Common myeloid progenitor, CD34-positive (primary cell): ENCODE measurements at places on chromosomes 1 and 21.
A peak's percentile ranks its signal among the peaks of the same experiment; 100 is the strongest.

- DNase-seq: no peak
Observed at GRCh38 chr1:231605149-231606100, 21.2 kb upstream of the DISC1 start.

GRCh38 chr1:212269306-212269705 is 15.9 kb upstream of the PPP2R5A start:
- DNase-seq: no peak

DNA sequence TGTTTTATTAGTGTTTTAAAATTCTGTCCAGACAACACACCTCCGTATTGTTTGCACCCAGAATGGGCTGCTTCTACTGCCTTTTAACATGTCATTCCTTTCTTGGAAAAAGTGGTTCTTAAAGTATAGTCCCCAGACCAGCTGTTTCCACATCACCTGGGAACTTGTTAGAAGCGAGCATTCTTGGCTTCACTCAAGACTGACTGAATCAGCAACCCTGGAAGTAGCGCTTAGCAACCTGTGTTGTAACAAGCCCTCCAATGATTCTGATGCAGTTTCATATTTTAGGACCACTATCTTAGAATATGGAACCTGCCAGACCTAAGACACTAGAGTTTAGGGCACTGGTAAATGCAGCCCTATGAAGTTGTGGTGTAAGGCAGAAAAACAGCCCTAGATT is 6.0 kb upstream of the PPIE start:
- no peak for DNase-seq

GRCh38 chr1:114700036-114700600 is 4.8 kb upstream of the AMPD1 start:
- DNase-seq: no peak

DNA sequence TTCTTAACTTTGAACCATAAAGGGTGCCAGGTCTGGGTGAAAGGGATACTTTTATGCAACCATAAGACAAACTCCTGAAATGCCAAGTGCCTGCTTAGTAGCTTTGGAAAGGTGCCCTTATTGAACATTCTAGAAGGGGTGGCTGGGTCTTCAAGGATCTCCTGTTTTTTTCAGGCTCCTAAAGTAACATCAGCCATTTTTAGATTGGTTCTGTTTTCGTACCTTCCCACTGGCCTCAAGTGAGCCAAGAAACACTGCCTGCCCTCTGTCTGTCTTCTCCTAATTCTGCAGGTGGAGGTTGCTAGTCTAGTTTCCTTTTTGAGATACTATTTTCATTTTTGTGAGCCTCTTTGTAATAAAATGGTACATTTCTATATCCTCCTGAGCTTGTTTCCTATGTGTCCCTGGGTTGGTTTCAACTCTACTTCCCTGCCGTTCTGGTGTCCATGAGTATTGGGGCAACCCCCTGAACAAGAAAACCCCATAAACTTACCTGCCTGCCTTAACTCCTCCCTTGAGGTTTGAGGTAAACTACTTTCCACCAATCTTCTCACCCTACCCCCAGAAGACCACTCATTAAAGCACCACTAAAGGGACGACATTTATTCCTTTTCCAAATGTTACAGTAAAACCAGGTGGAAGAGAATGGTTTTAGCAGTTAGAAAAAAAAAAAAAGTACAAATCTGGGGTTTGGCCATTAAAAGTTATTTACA is 2.6 kb downstream of the MARCKSL1 start:
- DNase-seq: no peak

DNA sequence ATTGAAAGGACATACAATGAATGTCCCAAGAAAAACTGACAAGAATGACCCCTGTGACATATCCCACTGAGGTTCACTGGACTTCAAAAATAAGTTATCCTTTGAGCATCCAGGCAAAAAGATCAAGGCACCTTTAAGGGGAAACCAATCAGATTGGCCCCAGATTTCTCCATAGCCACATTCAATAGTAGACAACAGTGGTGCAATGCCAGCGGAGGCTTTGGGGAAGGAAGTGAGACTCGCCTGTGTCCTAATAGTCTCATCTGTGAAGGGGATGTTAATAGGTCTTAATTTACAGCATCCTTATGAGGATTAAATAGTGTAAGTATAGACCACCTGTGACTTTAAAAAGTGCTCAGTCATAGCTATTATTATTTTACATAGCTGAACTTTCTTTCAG is 21.5 kb downstream of the RPL5 start:
- peak; percentile 58 for DNase-seq

GRCh38 chr1:214277704-214278635 is 3.0 kb upstream of the SMYD2 start:
- DNase-seq: no peak

DNA sequence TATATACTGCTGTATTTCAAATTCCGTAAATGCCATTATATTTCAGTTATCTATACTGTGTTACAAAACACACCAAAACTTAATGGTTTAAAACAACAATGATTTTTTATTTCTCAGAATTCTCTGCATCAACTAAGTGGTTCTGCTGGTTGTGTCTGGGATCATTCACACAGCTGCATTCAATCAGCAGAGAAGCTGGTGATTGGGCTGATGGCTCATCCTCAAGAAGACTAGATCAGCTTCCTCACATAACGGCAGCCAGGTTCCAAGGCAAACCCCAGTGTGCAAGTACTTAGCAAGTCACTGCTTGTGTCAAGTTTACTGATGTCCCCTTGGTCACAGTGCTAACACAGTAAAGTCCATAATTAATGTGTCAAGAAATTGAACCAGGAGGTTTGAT is 86.3 kb upstream of the VANGL1 start:
- DNase-seq: no peak

GRCh38 chr1:92585831-92586230 is 99.1 kb upstream of the GFI1 start:
- DNase-seq: no peak

DNA sequence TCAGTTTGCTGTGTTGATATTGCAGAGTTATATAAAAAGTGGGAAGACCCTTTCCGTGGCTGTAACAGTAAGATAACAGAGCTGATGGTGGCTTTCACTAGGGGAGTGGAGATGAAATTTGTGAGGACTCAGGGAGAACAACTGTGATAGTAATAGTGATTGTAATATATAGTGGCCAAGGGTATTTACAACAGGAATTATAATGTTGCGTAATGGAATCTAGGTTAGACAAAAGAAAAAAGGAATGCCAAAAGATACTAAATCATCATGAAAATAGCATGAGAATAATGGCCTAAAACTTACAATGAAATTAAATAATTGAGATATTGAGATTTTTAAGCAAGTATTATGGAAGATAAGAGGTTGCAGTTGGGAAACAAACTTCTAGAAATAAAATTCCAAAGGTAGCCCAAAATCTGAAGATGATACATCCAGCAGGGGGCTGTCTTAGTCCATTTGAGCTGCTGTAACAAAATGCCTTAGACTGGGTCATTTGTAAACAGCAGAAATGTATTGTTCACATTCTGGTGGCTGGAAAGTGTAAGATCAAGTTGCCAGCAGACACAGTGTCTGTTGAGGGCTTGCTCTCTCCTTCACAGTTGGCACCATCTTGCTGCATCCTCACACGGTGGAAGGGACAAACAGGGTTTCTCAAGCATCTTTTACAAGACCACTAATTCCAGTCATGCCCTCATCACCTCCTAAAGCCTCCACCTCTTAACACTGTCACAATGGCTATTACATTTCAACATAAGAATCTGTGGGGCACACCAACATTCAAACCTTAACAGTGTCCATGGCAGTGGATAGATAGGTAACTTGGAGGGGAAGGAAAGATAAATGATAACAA is 711.2 kb downstream of the MRPL39 start:
- peak; percentile 5 for DNase-seq

DNA sequence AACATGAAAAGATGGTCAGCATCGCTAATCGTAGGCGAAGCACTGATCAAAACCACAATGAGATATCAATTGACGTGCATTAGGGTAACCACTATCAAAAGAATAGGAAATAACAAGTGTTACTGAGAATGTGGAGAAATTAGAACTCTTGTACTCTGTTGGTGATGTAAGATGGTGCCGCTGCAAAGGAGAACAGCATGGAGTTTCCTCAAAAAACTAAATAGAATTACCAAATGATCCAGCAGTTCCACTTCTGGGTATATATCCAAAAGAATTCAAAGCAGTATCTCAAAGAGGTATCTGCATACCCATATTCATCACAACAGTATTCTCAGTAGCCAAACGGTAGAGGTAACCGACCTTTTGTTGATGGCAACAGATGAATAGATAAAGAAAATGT is 8.3 kb upstream of the CD101 start:
- no peak for DNase-seq

DNA sequence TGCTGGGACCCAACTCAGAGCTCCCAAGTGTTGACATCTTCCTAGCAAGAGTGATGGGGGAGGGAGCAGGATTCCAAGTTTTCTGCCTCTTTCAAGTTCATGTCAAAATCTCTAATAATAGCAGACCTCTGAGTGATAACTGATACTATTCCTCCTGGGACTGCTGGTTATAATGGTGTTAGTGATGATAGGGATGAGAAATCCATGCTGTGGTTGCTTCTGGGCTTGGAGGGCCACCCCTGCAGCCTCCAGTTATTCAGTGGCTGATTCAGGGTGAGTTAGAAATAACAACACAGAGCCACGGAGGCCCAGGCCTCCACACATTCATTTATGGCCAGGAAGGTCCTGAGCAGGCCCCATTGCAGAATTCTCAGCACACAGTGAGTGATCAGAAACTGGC is 40.6 kb upstream of the ARTN start:
- no peak for DNase-seq

GRCh38 chr1:158285756-158286241 is 3.9 kb upstream of the CD1C start:
- DNase-seq: peak; percentile 92

- no peak for DNase-seq
Observed at GRCh38 chr1:222852326-222852725, 37.5 kb downstream of the DISP1 start.

GRCh38 chr1:71944006-71944405 is 338.3 kb downstream of the NEGR1 start:
- no peak for DNase-seq

- DNase-seq: no peak
Observed at GRCh38 chr1:39164256-39164655, 40.2 kb upstream of the MACF1 start.

DNA sequence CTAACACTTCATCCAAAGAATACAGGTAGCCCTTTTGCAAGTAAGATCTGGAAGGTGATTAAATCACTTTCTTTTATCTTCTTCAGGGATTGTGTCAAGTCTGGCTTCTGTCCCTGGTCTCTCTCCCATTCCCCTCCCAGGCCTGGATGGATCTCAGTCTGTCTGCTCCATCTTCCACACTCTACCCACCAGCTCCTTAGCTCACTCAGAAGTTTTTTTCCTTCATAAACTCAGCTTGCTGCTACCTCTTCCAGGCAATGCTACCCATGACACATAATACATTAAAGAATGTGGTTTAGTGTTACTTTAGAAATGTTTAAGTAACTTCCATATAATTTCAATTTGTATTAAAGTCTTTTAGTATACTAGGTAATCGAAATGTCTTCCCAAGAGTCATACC is 133.1 kb downstream of the AKT3 start:
- DNase-seq: no peak

DNA sequence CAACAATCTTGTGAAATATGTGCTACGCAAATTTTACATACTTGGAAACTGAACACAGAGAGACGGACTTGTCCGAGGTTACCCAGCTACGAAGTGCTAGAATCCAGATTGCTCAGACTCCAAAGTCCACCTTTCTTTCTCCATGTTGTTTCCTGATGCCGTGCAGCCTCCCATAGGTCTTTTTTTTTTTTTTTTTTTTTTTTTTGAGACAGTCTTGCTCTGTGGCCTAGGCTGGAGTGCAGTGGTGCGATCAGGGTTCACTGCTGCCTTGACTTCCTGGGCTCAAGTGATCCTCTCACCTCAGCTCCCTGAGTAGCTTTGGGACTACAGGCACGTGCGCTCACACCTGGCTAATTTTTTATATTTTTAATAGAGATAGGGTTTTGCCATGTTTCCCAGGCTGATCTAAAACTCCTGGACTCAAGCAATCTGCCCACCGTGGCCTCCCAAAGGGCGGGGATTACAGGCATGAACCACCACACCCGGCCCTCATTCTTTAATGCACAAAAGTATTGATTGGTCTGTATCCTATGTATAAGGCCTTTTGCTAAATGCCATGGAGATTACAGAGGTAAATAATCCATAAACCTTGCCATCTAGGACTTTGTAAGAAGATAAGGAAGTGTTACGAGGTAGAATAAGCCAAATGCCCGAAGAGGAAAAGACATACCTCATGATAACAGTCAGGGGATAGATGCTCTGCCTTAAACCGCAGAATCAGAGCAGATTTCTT is 92.8 kb downstream of the C1orf21 start:
- DNase-seq: no peak

- DNase-seq: no peak
Observed at GRCh38 chr1:248681651-248682050, 20.9 kb downstream of the OR14I1 start.

GRCh38 chr1:51648180-51649109 is 31.6 kb downstream of the OSBPL9 start:
- DNase-seq: peak; percentile 24

- no peak for DNase-seq
Observed at GRCh38 chr1:45490121-45490625, 790 bp downstream of the TESK2 start.

DNA sequence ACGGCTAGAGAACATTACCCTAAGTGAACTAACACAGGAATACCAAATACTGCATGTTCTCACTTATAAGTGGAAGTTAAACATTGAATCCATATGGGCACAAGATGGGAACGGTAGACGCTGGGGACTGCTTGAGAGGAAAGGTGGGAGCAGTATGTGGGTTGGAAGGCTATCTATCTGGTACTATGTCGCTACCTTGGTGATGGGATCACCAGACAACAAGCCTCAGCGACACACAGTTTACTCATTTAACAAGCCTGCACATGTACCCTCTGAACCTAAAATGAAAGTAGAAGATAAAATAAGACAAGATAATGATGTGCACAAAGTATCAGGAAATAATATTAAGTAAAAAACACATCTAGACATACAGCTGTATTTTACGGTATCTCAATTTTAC is 819 bp downstream of the PYHIN1 start:
- no peak for DNase-seq

DNA sequence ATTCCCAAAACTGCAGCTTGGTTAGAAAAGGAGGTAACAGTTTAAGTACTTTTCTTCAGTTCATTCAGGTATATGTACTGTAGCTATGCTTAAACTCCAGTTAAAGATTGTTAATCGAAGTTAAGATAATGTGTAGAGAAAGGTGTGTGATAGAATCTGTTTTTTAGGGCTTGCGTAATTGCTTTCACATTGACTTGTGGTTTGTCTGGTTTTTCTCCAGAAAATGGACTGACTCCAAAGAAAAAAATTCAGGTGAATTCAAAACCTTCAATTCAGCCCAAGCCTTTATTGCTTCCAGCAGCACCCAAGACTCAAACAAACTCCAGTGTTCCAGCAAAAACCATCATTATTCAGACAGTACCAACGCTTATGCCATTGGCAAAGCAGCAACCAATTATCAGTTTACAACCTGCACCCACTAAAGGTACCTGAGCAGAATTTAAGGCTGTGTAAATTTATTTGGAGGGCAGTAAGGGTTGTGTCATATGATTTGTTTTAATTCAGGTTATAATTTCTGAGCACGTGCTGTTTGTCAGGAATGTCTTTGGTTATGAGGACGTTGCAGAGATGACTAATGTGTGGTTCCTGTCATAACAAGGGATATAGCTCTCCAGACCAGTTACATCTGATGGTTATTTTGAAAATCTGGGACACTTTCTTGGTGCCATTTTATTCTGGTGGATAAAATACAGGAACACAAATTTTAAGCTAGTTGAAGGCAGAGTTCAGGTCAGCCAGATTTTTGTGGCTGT is 26.0 kb downstream of the ATF6 start:
- no peak for DNase-seq

- peak; percentile 82 for DNase-seq
Observed at GRCh38 chr1:51664421-51665240, 47.7 kb downstream of the OSBPL9 start.
